ENCODE measurements at places on chromosomes 1 and 21. TPM values are rescaled to one million over a fixed set of nuclear protein-coding genes. Genes with fewer than 3 reads are reported as not detected.

GRCh38 chr21:37627074-37627473, 260.5 kb downstream of the DYRK1A start:
- H3K4me1 ChIP-seq, result no peaks in the 10 kb centered on the region
- no peak for DNase-seq
- no peak overlapping the region for H3K27ac ChIP-seq
- no peaks in the 10 kb centered on the region for H3K36me3 ChIP-seq
- H3K27me3 ChIP-seq, result no peaks in the 10 kb centered on the region

DNA sequence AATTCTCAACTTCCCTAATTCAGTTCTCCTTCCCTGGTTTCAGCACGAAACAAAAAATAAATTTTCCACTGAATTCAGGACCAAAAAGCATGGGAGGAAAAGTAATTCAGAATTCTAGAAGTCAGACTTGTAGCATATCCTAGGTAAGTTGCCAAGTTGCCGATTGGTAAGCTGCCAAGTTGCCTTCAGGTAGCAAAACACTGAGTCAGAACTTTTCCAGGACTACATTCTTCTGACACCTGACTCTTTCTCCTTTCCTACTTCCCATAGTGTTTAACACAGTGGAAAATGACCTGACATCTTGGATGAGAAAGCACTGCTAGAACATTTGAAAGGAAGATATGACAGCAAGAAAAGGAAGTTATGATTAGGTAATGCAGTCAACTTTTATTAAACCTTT, 322.8 kb downstream of the SPATA17 start:
- no peak overlapping the region for H3K27ac ChIP-seq
- H3K36me3 ChIP-seq, result no peaks in the 10 kb centered on the region
- H3K27me3 ChIP-seq, result no peaks in the 10 kb centered on the region
- no peak overlapping the region for H3K4me3 ChIP-seq

Gene C8A
- 0.21 TPM for total RNA-seq

- peaks cover 51% of the 10 kb centered on the region for H3K36me3 ChIP-seq
- no peak overlapping the region for H3K27ac ChIP-seq
- no peak for DNase-seq
- peaks cover 1% of the 10 kb centered on the region for H3K4me1 ChIP-seq
- no peaks in the 10 kb centered on the region for H3K27me3 ChIP-seq
Observed at GRCh38 chr1:171793636-171794035, 12.2 kb downstream of the METTL13 start.

DNA sequence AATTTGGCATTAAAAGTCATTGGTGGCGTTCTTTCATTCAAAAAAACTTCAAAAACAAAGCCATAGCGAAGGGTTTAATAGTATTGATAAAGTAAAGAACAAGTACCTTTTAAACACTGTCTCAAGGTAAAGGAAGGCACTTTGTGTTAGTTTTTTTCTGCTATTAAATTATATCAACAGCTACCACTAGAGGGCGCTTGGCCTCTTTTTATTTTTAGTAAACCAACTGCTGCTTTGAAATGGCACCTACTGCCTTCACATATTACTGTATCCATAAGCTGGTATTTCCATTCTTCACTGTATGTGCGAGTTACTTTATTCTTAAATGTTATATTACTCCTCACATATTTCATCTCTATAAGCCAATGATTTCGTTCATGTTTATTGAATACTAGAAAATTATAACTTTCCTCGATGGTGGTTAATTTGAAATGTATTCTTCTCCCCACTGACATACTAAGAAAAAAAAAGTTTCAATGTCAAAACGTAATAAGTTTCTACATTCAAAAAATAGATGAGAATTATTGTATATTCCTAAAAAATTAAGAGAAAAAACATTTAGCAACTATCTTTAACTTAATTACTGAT, 125.7 kb upstream of the CXADR start:
- H3K36me3 ChIP-seq, result no peaks in the 10 kb centered on the region
- no peaks in the 10 kb centered on the region for H3K4me1 ChIP-seq
- no peak overlapping the region for H3K4me3 ChIP-seq
- DNase-seq, result no peak

Gene AIRE
- total RNA-seq, result 0.75 TPM

GRCh38 chr1:102628109-102628613, 480.2 kb downstream of the COL11A1 start:
- H3K27me3 ChIP-seq, result no peaks in the 10 kb centered on the region
- H3K4me1 ChIP-seq, result no peaks in the 10 kb centered on the region
- no peaks in the 10 kb centered on the region for H3K36me3 ChIP-seq
- H3K4me3 ChIP-seq, result no peak overlapping the region

Gene SYTL1
- total RNA-seq, result 0.21 TPM

Gene RSPH1
- not detected for total RNA-seq

Gene NBL1
- total RNA-seq, result 157 TPM

DNA sequence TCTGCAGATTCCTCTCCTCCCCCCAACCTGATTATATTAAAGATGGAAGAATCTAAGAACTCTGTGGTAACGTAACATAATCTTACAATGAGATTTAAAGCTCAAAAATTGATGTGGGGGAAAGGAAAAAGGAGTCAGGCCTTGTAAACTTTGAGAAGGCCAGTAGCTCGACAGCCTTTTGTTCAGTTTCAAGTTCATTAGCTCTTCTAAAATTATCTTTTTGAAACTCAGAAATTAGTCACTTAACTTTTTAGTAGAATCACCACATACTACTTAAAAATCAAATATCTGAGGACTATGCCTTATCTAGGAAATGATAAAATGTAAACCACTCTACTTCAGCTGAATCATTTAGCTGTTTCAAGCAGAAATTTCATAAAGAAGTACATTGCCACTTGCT, 996.2 kb downstream of the AMY1C start:
- H3K36me3 ChIP-seq, result no peaks in the 10 kb centered on the region
- H3K4me1 ChIP-seq, result no peaks in the 10 kb centered on the region
- no peak for DNase-seq
- no peaks in the 10 kb centered on the region for H3K27me3 ChIP-seq

DNA sequence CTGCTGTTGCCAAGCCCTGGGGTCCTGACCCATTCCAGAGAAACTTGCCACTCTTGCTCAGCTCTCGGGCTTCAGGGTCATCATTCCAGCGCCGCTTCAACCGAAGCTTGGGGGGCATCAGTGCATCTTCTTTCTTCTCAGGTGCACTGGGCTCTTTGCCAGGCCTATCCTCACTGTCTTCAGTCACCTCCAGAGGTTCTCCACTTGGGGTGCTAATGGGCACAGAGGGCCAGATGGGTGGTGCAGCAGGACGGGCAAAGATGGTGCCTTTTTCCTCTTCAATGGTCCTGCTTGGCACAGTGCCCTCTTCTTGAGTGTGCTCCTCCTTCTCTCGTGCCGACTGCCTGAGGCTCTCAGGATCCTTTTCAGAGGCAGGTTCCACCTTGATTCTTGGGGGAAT, 13.3 kb downstream of the ETV3 start:
- no peak for DNase-seq
- H3K27me3 ChIP-seq, result no peaks in the 10 kb centered on the region
- H3K4me3 ChIP-seq, result no peak overlapping the region
- peaks cover 49% of the 10 kb centered on the region for H3K36me3 ChIP-seq
- H3K4me1 ChIP-seq, result no peaks in the 10 kb centered on the region

GRCh38 chr1:239263801-239264200, 122.6 kb upstream of the CHRM3 start:
- no peaks in the 10 kb centered on the region for H3K4me1 ChIP-seq
- no peak for DNase-seq
- no peaks in the 10 kb centered on the region for H3K27me3 ChIP-seq
- no peaks in the 10 kb centered on the region for H3K36me3 ChIP-seq
- H3K4me3 ChIP-seq, result no peak overlapping the region
- no peak overlapping the region for H3K27ac ChIP-seq

DNA sequence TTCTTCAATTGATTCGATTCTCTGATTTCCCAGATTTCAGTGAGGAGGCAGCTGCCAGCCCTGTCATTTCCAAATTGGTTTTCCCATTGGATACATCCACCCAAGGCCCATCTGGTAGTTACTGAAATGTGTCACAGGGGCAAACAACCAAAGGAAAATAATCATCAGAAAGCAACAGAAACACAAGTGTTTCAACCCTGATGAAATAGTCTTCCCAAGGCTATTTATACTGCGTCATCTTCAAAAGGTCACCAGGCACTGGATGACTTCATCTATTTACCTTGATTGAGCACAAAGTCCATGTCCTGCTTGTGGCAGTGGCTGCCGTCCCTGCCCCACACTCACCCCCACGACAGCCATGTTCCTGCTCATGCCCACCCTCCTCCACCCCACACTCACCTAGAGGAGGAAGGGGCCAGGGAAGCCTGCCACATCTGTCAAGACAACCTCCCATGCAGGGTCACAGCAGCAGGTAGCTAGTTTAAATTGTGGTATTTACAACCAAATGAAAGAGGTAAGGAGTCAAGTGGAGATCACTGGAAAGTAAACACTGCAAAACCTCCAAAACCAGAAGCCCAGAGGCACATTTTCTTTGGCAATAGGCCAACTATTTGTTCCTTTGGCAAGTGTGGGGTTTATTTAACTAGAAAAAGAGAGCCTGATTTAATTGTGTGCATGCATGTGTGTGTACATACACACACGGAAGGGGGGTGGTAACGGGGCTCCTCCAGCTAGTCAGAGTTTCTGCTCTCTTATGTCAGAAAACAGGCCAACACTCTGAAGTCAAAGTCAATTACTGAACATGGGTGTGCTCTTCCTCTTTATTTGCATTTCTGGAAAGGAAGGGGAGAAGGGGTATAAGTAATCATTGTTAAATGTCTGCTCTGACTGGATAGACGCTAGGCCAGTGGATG, 49.5 kb upstream of the RAB4A start:
- DNase-seq, result no peak
- no peak overlapping the region for H3K4me3 ChIP-seq
- no peaks in the 10 kb centered on the region for H3K36me3 ChIP-seq
- H3K27me3 ChIP-seq, result no peaks in the 10 kb centered on the region
- peak overlapping the region; percentile 2 for H3K27ac ChIP-seq
- H3K4me1 ChIP-seq, result no peaks in the 10 kb centered on the region

Gene ORC1
- not detected for total RNA-seq

- no peak overlapping the region for H3K27ac ChIP-seq
- no peak for DNase-seq
- H3K36me3 ChIP-seq, result no peaks in the 10 kb centered on the region
- H3K4me1 ChIP-seq, result no peaks in the 10 kb centered on the region
- no peaks in the 10 kb centered on the region for H3K27me3 ChIP-seq
- no peak overlapping the region for H3K4me3 ChIP-seq
Observed at GRCh38 chr21:35127851-35128250, 78.7 kb upstream of the RUNX1 start.

Gene RNF220
- 54.8 TPM for total RNA-seq

Gene FMOD
- total RNA-seq, result 92.3 TPM

Gene MMEL1
- total RNA-seq, result not detected

DNA sequence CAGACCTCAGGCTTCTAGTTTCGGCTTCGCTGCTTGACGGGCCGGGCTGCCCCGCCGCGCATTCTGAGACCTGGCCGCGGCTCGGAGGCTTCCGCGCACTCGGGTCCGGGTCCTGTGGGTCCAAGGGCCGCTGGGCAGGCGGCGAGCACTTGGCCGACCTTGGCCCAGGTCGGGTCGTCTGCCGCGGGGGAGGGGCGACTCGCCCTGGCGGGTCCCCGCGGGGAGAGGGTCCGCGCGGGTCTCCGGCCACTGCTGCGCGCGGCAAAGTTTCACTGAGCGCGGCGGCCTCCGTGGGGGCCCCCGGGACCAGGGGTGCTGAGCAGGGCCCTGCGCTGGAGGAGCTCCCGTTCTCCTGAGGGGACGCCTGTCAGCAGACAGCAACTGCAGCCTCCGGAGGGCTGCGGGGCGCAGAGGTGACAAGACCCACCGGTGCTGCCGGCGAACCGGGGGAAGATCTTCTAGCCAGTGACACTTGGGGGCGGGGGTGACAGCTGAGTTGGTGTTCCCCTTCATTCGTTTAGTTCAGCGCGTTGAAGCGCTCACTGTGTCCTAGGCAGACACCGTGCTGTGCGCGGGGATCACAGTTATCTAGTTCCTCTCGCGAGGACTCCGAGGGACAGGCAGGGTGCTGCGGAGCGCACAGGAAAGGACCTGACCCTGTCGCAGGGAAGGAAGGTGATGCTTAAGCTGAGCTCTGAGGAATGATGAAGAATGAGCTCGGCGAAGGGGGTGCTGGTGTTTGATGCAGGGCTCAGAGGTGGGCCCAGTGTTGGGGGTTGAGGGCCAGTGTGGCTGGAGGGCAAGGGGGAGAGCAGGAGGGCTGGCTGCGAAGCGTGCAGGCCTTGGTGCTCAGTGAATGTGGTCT, 725 bp downstream of the MTFR1L start:
- H3K27ac ChIP-seq, result peak overlapping the region; percentile 89
- H3K36me3 ChIP-seq, result peaks cover 7% of the 10 kb centered on the region
- H3K4me3 ChIP-seq, result peak overlapping the region; percentile 91
- H3K4me1 ChIP-seq, result peaks cover 22% of the 10 kb centered on the region

Gene CFAP45
- total RNA-seq, result not detected

DNA sequence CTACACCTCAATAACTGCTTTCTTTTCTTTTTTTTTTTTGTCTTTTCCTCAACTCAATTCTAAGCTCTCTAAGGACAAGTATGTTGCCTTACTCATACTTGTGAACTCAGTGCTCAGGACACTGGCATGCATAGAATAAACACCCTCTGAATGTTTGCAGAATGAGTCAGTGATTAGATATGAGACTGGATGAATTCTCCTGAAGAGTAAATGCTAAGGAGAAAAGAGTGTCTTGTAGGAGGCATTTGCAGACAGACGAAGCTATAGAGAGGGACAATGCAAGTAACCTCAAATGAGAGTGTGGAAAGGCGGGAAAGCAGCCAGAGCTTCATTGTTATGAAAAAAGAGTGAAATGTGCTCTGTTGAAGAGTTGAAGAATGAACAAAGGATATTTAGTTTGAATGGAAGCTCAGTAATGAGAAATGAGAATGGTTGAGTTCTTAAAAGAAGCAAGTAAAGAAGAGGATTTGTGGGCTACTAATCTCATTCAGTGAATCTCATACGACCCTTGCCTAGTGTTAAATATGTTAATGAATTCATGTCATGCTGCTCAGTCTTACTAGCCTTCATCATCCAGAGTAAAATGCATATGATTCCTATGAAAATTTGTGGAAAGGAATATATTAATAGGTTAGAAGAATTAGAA, 166.1 kb upstream of the DPYD start:
- no peaks in the 10 kb centered on the region for H3K4me1 ChIP-seq
- H3K27me3 ChIP-seq, result no peaks in the 10 kb centered on the region
- no peak overlapping the region for H3K4me3 ChIP-seq
- DNase-seq, result no peak
- H3K27ac ChIP-seq, result no peak overlapping the region

DNA sequence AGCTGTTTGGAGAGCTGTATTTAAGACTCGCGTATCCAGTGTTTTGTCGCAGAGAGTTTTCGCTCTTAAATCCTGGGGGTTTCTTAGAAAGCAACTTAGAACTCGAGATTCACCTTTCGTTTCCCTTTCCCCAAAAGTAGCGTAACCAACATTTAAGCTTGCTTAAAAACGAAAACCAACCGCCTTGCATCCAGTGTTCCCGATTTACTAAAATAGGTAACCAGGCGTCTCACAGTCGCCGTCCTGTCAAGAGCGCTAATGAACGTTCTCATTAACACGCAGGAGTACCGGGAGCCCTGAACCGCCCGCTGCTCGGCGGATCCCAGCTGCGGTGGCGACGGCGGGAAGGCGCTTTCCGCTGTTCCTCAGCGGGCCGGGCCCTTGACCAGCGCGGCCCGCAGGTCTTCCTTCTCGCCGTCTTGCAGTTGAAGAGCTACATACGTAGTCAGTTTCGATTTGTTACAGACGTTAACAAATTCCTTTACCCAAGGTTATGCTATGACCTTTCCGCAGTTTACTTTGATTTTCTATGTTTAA, 1.9 kb downstream of the OLIG1 start:
- H3K27ac ChIP-seq, result no peak overlapping the region
- H3K4me3 ChIP-seq, result peak overlapping the region; percentile 58
- H3K4me1 ChIP-seq, result no peaks in the 10 kb centered on the region
- H3K36me3 ChIP-seq, result no peaks in the 10 kb centered on the region
- peaks cover 10% of the 10 kb centered on the region for H3K27me3 ChIP-seq
